Activated naive CD8-positive, alpha-beta T cell treated with anti-CD3 and anti-CD28 coated beads for 36 hours (primary cell): ENCODE measurements at places on chromosomes 12 and 14. TPM values are rescaled to one million over a fixed set of nuclear protein-coding genes. Genes with fewer than 3 reads are reported as not detected.
A peak's percentile ranks its signal among the peaks of the same experiment; 100 is the strongest.

- H3K4me3 ChIP-seq, result no peak overlapping the region
- no peaks in the 10 kb centered on the region for H3K27me3 ChIP-seq
- H3K36me3 ChIP-seq, result peaks cover 57% of the 10 kb centered on the region
- H3K27ac ChIP-seq, result no peak overlapping the region
- DNase-seq, result no peak
- peaks cover 44% of the 10 kb centered on the region for H3K4me1 ChIP-seq
These were observed 25.6 kb upstream of the ARID4A start for GRCh38 chr14:58272588-58273372.

DNA sequence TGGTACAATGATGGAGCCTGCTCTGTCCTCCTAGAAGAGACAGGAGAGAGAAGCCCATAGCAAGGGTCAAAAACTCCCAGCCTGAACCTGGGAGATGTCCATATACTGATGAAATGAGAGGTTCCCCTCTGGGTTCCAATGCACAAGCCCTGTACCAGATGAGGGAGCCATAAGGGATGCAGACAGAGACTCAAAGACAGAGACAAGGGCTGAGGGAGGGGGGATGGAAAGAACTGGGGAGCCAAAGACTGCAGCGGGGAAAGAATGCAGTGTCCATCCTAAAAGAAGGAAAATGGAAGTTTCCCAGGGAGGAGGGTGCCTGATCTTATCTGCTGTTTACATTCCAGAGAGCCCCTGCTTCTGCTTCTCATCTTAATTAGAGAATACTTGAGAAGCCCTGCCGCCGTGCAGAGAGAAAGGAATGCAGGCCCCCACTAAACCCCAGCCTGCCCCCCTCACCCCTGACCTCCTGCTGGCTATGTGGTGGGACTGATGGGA, 27.7 kb downstream of the KRT18 start:
- no peak overlapping the region for H3K27ac ChIP-seq
- no peaks in the 10 kb centered on the region for H3K4me1 ChIP-seq
- H3K36me3 ChIP-seq, result no peaks in the 10 kb centered on the region
- no peak overlapping the region for H3K4me3 ChIP-seq

GRCh38 chr12:92080911-92081285, 64.7 kb downstream of the BTG1 start:
- H3K27ac ChIP-seq, result peak overlapping the region; percentile 68
- H3K36me3 ChIP-seq, result peaks cover 36% of the 10 kb centered on the region
- H3K4me3 ChIP-seq, result peak overlapping the region; percentile 5
- H3K27me3 ChIP-seq, result no peaks in the 10 kb centered on the region
- DNase-seq, result no peak

DNA sequence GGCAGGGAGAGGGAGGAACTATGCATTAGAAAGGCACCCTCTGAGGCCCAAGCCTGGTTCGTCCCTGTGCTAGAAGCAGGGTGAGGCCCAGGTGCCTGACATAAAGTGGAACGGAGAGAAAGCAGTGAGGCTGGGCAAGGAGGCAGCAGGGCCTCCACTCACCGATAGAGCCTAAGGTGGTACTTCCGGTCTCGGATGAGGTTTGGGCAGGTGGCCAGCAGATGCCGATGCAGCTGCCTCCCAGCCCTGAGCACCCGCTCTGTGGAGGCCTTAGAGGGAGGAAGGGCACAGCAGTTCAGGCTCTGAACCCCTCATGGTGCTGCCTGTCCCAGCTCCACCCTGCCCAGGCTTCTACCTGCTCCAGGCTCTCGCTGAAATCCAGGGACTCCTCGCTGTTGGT, 7.1 kb downstream of the RAPGEF3 start:
- H3K27me3 ChIP-seq, result no peaks in the 10 kb centered on the region
- no peak overlapping the region for H3K4me3 ChIP-seq
- peaks cover 17% of the 10 kb centered on the region for H3K4me1 ChIP-seq
- no peak for DNase-seq
- no peak overlapping the region for H3K27ac ChIP-seq

DNA sequence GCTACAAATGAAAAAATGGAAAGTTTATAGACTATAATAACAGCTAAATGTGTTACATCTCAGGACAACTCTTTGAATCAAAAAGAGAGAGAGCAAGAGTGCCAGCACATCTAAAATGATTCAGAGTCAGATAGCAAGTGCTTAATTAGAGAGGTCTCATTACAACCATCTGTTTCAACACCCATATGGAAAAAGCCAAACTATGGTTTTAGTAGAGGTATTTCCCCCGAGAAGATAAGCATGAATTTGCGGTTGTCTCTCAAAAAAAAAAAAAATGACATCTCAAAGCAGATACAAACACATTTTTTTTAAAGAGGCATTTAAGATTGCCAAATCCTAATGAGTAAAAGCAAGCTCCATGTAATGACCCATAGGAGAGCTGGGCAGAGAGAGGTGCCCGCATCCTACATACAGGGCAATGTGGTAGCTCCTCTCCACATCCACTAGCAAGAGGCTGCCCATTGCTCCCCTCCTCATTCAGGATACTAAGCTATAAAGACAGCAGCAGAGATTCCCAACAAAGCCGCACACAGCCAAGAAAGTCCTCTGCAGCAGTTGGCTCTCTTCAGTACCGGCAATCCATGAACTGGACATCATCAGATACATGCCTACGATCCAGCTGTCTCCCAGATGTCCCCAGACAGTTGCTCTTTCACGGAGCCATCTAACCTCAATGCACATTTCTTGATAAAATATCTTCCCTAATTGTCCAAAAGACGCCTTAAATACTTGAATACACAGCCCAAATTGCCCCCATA, 100.4 kb downstream of the EFCAB11 start:
- H3K4me3 ChIP-seq, result no peak overlapping the region
- no peaks in the 10 kb centered on the region for H3K36me3 ChIP-seq
- DNase-seq, result no peak
- no peaks in the 10 kb centered on the region for H3K27me3 ChIP-seq
- no peaks in the 10 kb centered on the region for H3K4me1 ChIP-seq
- H3K27ac ChIP-seq, result no peak overlapping the region

Gene WIF1
- 0.10 TPM for total RNA-seq

Gene ATL1
- total RNA-seq, result 0.60 TPM

Gene DTX1
- total RNA-seq, result 1.1 TPM
